ENCODE measurements at places on chromosomes 2 and 18.
A peak's percentile ranks its signal among the peaks of the same experiment; 100 is the strongest.

DNA sequence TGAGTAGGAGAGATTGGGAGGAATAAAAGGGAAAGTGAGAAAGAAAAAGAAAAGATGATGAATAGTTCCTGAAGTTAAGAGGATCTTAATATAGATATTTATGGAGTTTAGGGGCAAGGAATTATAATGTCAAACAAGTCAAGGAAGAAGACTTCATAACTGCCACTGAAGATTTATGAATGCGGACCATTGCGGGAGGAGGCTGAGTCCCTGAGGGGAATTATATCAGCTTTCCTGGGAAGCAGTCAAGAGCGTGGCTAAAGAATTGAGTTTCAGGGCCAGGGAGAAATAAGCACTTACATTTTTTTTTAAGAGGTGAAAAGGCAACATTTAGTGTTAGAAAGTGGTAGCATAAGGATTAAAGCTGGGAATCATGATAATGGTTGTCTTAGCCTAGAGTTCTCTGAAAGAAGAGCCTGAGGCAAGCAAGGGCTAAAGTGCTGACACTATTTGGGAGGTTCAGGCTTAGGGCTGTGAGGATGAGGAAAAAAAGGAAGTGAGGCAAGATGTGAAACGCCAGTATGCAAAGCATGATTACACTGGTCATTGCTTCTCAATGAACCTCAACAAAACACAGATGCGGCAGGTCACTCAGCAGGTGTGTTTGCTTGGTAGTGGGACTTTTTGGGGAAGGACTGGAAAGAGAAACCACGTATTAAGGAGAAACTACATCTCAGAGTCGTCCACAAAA lies 217.1 kb downstream of the SLC4A3 start:
- no peak for DNase-seq

DNA sequence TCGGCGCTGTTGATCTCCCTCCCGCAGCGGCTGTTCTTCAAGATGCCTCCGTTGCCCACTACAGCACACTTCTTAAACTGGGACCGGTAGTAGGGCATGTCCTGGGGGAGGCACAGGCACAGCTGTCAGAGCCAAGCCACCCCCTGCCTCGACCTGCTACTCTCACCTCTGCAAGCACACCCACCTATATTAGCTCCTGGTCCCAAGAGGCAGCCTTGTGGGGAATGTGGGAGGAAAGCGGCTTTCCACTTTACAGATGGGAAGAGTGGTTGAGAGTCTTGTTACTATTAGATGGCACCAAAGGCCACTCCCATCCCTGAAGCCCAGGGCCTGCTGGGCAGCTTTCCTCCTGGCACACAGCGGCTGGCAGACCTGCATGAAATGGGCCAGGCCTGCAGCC lies 29.2 kb upstream of the LOXHD1 start:
- DNase-seq: no peak

- DNase-seq: no peak
Observed at GRCh38 chr18:55407191-55407590, 180.8 kb downstream of the TCF4 start.

DNA sequence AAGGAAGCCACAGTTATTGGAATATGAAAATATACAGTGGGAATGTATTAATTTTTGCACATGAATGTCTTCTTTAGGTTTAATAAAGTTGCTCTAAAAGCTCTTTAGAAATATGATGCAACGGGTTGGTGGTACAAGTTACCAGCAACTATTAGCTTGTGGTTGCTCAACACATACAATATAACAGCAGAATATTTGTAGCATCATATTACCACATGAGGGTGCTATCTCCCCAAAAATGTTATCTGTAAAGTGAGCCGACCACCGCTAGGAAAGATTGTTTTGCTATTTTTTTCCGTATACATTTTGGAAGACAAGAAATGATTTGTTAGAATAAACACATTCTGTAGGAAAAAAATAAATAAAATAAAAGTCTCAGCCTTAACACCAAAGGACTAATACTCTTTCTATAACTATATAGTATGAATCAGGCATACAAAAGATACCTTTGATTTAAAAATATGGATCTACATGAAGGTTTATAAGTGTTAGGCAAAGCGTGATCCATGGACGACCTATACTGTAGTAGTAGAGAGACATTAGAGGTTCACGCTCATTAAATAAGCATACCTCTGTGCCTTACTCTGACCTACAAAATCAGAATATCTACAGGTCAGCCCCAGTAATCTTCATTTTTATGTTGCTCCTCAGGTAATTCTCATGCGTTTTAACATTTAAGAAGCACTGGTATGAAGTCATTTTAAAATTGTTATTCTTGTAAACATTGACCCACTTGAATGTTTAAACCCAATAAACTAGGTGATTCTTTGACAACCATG lies 1110.6 kb upstream of the ACVR2A start:
- no peak for DNase-seq

GRCh38 chr2:159961037-159961436 lies 101.4 kb downstream of the PLA2R1 start:
- DNase-seq: peak; percentile 35

DNA sequence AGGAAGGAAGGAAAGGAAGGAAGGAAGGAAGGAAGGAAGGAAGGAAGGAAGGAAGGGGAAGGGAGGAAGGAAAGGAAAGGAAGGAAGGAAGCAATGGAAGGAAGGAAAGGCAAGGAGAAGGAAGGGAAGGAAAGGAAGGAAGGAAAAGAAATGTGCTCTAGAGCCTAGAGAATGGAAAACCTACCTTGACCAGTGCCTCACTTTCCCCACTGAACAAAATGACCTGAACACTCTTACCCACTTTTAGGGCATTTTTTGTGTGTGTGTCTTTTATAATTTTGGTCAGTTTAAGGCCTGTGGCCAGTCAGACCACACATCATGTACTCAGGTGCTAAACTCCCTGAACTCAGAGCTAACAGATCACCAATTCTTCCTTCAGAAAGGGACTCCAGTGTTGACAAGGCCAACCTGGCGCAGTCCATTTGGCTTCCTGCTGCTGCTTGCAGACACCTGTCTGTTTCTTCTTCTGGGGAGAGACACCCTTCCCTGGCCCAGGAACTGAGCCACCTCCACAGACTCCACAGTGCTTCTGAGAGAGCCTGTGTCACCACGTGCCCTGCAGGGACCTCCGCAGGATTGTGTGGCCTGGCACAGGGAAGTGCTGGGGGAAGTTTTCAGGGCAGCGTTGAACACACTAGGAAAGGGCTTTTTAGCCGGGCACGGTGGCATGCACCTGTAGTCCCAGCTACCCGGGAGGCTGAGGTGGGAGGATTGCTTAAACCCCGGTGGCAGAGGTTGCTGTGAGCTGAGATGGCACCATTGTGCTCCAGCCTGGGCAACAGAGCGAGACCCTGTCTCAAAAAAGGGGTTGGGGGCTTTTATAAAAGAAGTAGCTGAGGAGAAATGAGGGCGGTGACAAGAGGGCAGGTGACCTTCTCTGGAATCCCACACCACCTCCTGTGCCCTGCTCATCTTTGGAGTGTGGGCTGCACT lies 57.2 kb downstream of the DDX1 start:
- DNase-seq: no peak

GRCh38 chr2:133316557-133316956 lies 251.7 kb downstream of the NCKAP5 start:
- no peak for DNase-seq
